ENCODE measurements at places on chromosomes 4 and X. TPM values are rescaled to one million over a fixed set of nuclear protein-coding genes. Genes with fewer than 3 reads are reported as not detected.
A peak's percentile ranks its signal among the peaks of the same experiment; 100 is the strongest.

GAGE12F gene
- not detected for total RNA-seq

- no peak overlapping the region for H3K4me3 ChIP-seq
- H3K27ac ChIP-seq, result peak overlapping the region; percentile 77
- H3K36me3 ChIP-seq, result no peaks in the 10 kb centered on the region
- H3K4me1 ChIP-seq, result peaks cover 7% of the 10 kb centered on the region
- no peaks in the 10 kb centered on the region for H3K27me3 ChIP-seq
Measured at GRCh38 chr4:2761035-2761923, 5.1 kb upstream of the TNIP2 start.

- no peak overlapping the region for H3K4me3 ChIP-seq
- no peaks in the 10 kb centered on the region for H3K27me3 ChIP-seq
- H3K36me3 ChIP-seq, result peaks cover 7% of the 10 kb centered on the region
- H3K4me1 ChIP-seq, result no peaks in the 10 kb centered on the region
Measured at GRCh38 chr4:182853731-182854330, 63.4 kb downstream of the DCTD start.

DNA sequence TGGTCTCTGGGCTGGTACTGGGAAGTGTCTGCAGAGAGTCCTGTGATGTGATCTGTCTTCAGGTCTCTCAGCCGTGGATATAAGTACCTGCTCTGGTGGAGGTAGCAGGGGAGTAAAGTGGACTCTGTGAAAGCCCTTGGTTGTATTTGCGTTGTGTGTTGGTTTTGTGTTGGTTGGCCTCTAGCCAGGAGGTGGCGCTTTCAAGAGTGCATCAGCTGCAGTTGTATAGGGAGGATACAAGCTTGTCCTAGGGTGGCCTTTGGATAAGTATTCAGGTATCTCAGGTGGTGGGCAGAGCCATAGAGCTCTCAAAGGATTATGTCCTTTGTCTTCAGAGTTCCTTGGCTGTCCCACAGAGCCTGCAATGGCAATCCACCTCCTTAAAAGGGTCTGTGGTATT lies 111.6 kb downstream of the MAGEB17 start:
- H3K27me3 ChIP-seq, result no peaks in the 10 kb centered on the region
- no peaks in the 10 kb centered on the region for H3K4me1 ChIP-seq
- H3K27ac ChIP-seq, result no peak overlapping the region
- H3K36me3 ChIP-seq, result no peaks in the 10 kb centered on the region

- DNase-seq, result no peak
- no peak overlapping the region for H3K4me3 ChIP-seq
- no peaks in the 10 kb centered on the region for H3K27me3 ChIP-seq
- H3K27ac ChIP-seq, result no peak overlapping the region
- peaks cover 2% of the 10 kb centered on the region for H3K36me3 ChIP-seq
- H3K4me1 ChIP-seq, result no peaks in the 10 kb centered on the region
Measured at GRCh38 chrX:139803224-139803623, 95.3 kb upstream of the MCF2 start.

GRCh38 chrX:10158279-10159144 lies 1.7 kb downstream of the CLCN4 start:
- no peaks in the 10 kb centered on the region for H3K4me1 ChIP-seq
- no peaks in the 10 kb centered on the region for H3K36me3 ChIP-seq
- peak overlapping the region; percentile 40 for H3K27ac ChIP-seq
- DNase-seq, result no peak

- H3K4me3 ChIP-seq, result no peak overlapping the region
- no peak for DNase-seq
- no peaks in the 10 kb centered on the region for H3K4me1 ChIP-seq
- no peak overlapping the region for H3K27ac ChIP-seq
- H3K36me3 ChIP-seq, result no peaks in the 10 kb centered on the region
Measured at GRCh38 chrX:42943051-42943974, 165.3 kb upstream of the PPP1R2C start.

GRCh38 chr4:137422666-137423065 lies 109.6 kb downstream of the PCDH18 start:
- DNase-seq, result no peak
- H3K4me3 ChIP-seq, result no peak overlapping the region
- H3K27me3 ChIP-seq, result no peaks in the 10 kb centered on the region
- no peaks in the 10 kb centered on the region for H3K4me1 ChIP-seq
- no peaks in the 10 kb centered on the region for H3K36me3 ChIP-seq
